ENCODE measurements at places on chromosomes 2 and 18. TPM values are rescaled to one million over a fixed set of nuclear protein-coding genes. Genes with fewer than 3 reads are reported as not detected.

Gene KIF5C
- total RNA-seq = 5.4 TPM

Gene CREG2
- 3.8 TPM for total RNA-seq

Gene GRB14
- 3.6 TPM for total RNA-seq

Gene FAM124B
- 0.17 TPM for total RNA-seq

Gene ZNF396
- total RNA-seq = 2.0 TPM

Gene INHBB
- 4.4 TPM for total RNA-seq

Gene DYNC2LI1
- total RNA-seq = 40.4 TPM

Gene ERLEC1
- total RNA-seq = 73.0 TPM

Gene LYG2
- total RNA-seq = not detected

Gene PROC
- 62.3 TPM for total RNA-seq

Gene EVX2
- 3.7 TPM for total RNA-seq

Gene SLC38A11
- total RNA-seq = 5.1 TPM

Gene TUBA4B
- total RNA-seq = 0.13 TPM

Gene MYO5B
- total RNA-seq = 41.9 TPM

Gene FIGN
- total RNA-seq = 4.5 TPM

Gene TANC1
- total RNA-seq = 18.5 TPM

- no peaks in the 10 kb centered on the region for H3K36me3 ChIP-seq
- no peaks in the 10 kb centered on the region for H3K4me1 ChIP-seq
- H3K4me3 ChIP-seq = no peak overlapping the region
- no peak overlapping the region for H3K27ac ChIP-seq
- DNase-seq = no peak
- H3K27me3 ChIP-seq = no peaks in the 10 kb centered on the region
These were observed 97.4 kb upstream of the GALNT5 start for GRCh38 chr2:157160111-157160510.

DNA sequence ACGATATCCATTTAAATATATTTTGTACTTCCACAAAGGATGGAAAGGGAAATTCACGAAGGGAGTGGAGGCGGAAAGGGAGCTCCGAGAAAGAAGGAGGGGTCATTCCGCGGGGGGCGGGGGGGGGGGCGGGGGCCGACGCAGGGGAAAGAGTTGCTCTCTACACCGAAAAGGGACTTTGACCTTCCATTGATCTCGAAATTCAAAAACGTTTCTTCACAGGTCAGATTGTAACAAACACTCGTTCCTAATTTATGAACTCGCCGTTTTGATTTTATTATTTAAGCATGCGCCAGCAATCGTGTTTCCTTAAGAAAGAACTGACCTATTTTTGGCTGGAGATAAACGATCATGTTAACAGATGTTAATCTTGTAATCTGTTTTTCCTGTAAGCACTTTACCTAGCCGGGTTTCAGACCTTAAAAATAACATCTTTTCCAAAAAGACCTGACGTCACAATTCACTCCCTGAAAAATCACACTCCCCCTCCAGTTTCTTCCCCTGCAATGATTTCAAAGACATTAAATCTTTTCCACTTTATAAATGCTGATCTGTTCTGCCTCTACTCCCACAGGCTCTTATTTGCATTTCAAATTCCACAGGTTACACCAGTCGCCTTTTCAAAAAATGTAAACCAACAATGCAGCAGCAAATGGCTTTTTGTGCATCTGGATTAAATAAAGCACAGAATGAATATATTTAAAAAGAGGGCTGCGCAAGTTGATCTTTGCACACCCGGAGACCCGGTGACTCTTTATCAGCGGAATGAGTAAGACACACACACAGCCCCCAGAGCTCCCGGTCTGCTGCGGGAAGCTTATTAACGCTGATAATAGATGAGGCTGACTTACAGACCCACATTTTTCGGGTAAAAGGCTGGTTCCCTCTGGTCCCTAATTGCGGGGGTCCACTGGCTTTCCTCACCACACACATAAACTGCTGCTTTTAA, 1.6 kb downstream of the ZNF516 start:
- peak overlapping the region; percentile 46 for H3K4me3 ChIP-seq
- H3K27ac ChIP-seq = peak overlapping the region; percentile 94
- H3K36me3 ChIP-seq = no peaks in the 10 kb centered on the region
- peak; percentile 70 for DNase-seq
- H3K4me1 ChIP-seq = peaks cover 16% of the 10 kb centered on the region

DNA sequence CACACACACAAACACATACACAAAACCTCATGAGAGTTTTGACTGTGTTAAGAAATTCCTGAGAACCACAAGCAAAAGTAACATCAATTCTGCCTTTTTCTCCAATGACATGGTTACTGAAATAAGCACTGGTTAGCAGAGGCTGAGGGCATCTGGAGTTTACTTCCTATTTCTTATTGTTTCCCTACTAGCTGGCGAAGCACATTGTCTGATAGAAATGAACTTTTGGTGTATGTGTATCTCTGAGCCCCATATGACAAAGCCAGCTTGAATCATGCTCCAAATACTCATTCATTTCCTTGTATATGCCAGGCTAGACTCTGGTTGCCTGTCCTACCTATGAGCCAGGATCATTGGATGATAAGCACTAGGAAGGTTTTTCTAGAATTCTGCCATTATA, 203.1 kb downstream of the NCKAP5 start:
- no peak for DNase-seq
- H3K4me3 ChIP-seq = no peak overlapping the region
- no peaks in the 10 kb centered on the region for H3K27me3 ChIP-seq
- no peaks in the 10 kb centered on the region for H3K4me1 ChIP-seq

GRCh38 chr2:211756266-211756665, 782.3 kb downstream of the ERBB4 start:
- H3K27me3 ChIP-seq = no peaks in the 10 kb centered on the region
- no peak for DNase-seq
- no peaks in the 10 kb centered on the region for H3K36me3 ChIP-seq
- no peak overlapping the region for H3K27ac ChIP-seq
- H3K4me1 ChIP-seq = no peaks in the 10 kb centered on the region

- H3K36me3 ChIP-seq = no peaks in the 10 kb centered on the region
- H3K27ac ChIP-seq = peak overlapping the region; percentile 98
- peaks cover 15% of the 10 kb centered on the region for H3K4me1 ChIP-seq
- H3K4me3 ChIP-seq = peak overlapping the region; percentile 57
- DNase-seq = peak; percentile 62
These were observed 498 bp downstream of the TGOLN2 start for GRCh38 chr2:85327160-85327821.

GRCh38 chr2:68428746-68429145, 38.3 kb downstream of the FBXO48 start:
- no peak for DNase-seq
- peaks cover 2% of the 10 kb centered on the region for H3K27me3 ChIP-seq
- H3K4me1 ChIP-seq = no peaks in the 10 kb centered on the region
- H3K27ac ChIP-seq = no peak overlapping the region

- H3K27me3 ChIP-seq = no peaks in the 10 kb centered on the region
- no peaks in the 10 kb centered on the region for H3K36me3 ChIP-seq
- no peak overlapping the region for H3K4me3 ChIP-seq
- H3K4me1 ChIP-seq = no peaks in the 10 kb centered on the region
- H3K27ac ChIP-seq = no peak overlapping the region
These were observed 154.1 kb upstream of the ZSWIM2 start for GRCh38 chr2:187003038-187003554.

DNA sequence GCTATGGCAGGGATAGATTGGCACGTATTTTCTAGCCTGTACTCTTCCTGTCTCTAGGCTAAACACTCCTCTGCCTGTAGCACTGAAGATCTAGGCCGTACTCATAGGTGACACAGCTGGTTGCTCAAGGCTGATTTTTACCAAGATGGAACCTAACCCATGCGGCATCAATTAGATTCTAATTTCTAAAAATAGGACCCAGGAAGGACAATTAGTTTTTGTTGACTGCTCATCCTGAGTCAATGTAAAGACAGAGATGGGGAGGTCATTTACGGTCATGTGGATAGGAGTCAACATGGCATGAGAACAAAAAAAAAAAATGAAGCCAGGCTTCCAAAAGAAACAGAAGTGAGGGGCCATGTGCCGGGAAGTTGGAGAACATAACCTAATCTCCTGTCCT, 360.7 kb upstream of the ETAA1 start:
- no peak overlapping the region for H3K4me3 ChIP-seq
- H3K36me3 ChIP-seq = no peaks in the 10 kb centered on the region
- peaks cover 9% of the 10 kb centered on the region for H3K4me1 ChIP-seq
- peak overlapping the region; percentile 9 for H3K27ac ChIP-seq
- no peaks in the 10 kb centered on the region for H3K27me3 ChIP-seq

GRCh38 chr18:31049189-31049588, 6.6 kb upstream of the DSC3 start:
- peak; percentile 50 for DNase-seq
- H3K27ac ChIP-seq = peak overlapping the region; percentile 18
- no peaks in the 10 kb centered on the region for H3K36me3 ChIP-seq
- H3K27me3 ChIP-seq = peaks cover 5% of the 10 kb centered on the region

DNA sequence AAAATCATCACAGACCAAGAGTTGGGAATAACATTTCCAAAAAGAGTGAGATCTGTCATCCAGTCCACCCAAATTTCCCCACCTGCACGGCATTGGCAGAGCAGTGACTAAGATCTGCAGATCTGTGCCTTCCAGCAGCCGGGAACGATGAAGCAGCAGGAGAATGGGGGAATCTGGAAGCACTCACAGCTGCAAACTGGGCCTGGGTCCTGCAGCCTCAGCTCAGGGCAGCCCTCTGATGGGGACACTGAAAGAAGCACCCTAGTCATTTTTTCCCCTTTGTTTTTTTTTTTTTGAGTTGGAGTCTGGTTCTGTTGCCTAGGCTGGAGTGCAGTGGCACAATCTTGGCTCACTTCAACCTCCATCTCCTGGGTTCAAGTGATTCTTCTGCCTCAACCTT, 4.4 kb upstream of the SAG start:
- H3K27me3 ChIP-seq = no peaks in the 10 kb centered on the region
- H3K27ac ChIP-seq = no peak overlapping the region
- H3K36me3 ChIP-seq = no peaks in the 10 kb centered on the region
- no peaks in the 10 kb centered on the region for H3K4me1 ChIP-seq

GRCh38 chr2:36886664-36887063, 79.7 kb downstream of the STRN start:
- no peak for DNase-seq
- no peaks in the 10 kb centered on the region for H3K27me3 ChIP-seq
- H3K36me3 ChIP-seq = no peaks in the 10 kb centered on the region
- H3K4me3 ChIP-seq = no peak overlapping the region
- no peaks in the 10 kb centered on the region for H3K4me1 ChIP-seq

GRCh38 chr2:70212298-70212932, 21.6 kb upstream of the C2orf42 start:
- H3K36me3 ChIP-seq = no peaks in the 10 kb centered on the region
- H3K27me3 ChIP-seq = no peaks in the 10 kb centered on the region
- no peak overlapping the region for H3K27ac ChIP-seq
- DNase-seq = no peak
- H3K4me3 ChIP-seq = no peak overlapping the region

- no peak overlapping the region for H3K27ac ChIP-seq
- no peak overlapping the region for H3K4me3 ChIP-seq
- peak; percentile 67 for DNase-seq
- no peaks in the 10 kb centered on the region for H3K4me1 ChIP-seq
- no peaks in the 10 kb centered on the region for H3K27me3 ChIP-seq
- H3K36me3 ChIP-seq = no peaks in the 10 kb centered on the region
These were observed 336.4 kb upstream of the FSHR start for GRCh38 chr2:49490710-49491109.

- H3K27ac ChIP-seq = no peak overlapping the region
- peaks cover 22% of the 10 kb centered on the region for H3K4me1 ChIP-seq
- no peaks in the 10 kb centered on the region for H3K36me3 ChIP-seq
- DNase-seq = no peak
These were observed 113.5 kb upstream of the PPP1CB start for GRCh38 chr2:28638102-28638501.

DNA sequence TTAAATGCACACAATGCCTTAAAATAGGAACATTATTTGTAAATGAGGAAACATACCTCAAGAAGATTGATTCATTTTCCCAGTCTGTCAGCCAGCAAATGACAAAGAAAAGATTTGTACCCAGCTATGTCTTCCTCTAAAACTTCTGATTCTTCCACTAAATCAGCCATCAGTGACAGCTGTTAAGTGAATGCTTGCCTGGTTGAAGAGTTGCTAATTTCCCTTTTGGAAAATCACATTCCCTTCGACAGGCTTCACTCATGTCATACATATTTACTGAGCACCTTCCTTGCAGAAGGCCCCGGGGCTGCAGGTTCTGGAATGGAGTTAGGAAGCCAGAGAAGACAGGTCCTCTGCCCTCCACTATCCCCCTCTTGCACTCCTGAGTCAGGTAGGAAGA, 112.0 kb upstream of the SLC66A3 start:
- no peaks in the 10 kb centered on the region for H3K4me1 ChIP-seq
- H3K36me3 ChIP-seq = no peaks in the 10 kb centered on the region
- H3K4me3 ChIP-seq = no peak overlapping the region
- H3K27ac ChIP-seq = no peak overlapping the region

GRCh38 chr2:128752691-128753263, 434.1 kb upstream of the HS6ST1 start:
- DNase-seq = no peak
- H3K27me3 ChIP-seq = no peaks in the 10 kb centered on the region
- no peaks in the 10 kb centered on the region for H3K36me3 ChIP-seq
- no peak overlapping the region for H3K27ac ChIP-seq
- H3K4me3 ChIP-seq = no peak overlapping the region

GRCh38 chr18:22865354-22866116, 67.6 kb upstream of the RBBP8 start:
- no peaks in the 10 kb centered on the region for H3K4me1 ChIP-seq
- H3K27ac ChIP-seq = no peak overlapping the region
- no peaks in the 10 kb centered on the region for H3K36me3 ChIP-seq
- no peaks in the 10 kb centered on the region for H3K27me3 ChIP-seq

DNA sequence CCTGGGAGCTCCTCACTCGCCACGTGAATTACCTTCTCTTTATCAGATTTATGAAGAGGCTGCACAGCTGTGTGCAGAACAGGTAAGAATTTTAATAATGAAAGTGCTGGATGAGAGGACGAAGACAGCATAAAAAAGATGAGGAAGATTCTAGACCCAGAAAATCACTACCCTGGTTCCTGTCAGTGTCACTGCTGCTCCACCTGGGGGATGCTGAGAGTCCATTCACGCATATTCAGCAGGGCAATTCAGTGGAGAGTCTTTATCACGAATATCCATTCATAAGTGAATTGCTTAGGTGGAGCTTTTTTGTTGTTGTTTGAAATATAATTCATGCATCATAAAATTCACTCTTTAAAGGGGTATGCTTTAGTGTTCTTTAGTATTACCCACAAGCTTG, 52.0 kb downstream of the MRPL33 start:
- H3K27ac ChIP-seq = no peak overlapping the region
- no peaks in the 10 kb centered on the region for H3K4me1 ChIP-seq
- no peaks in the 10 kb centered on the region for H3K36me3 ChIP-seq
- no peak for DNase-seq
- no peak overlapping the region for H3K4me3 ChIP-seq

GRCh38 chr2:109677835-109678580, 63.8 kb downstream of the SOWAHC start:
- no peaks in the 10 kb centered on the region for H3K36me3 ChIP-seq
- no peaks in the 10 kb centered on the region for H3K27me3 ChIP-seq
- no peak for DNase-seq
- no peak overlapping the region for H3K4me3 ChIP-seq

- H3K27ac ChIP-seq = peak overlapping the region; percentile 73
- H3K36me3 ChIP-seq = no peaks in the 10 kb centered on the region
- H3K27me3 ChIP-seq = no peaks in the 10 kb centered on the region
- H3K4me1 ChIP-seq = peaks cover 20% of the 10 kb centered on the region
- DNase-seq = peak; percentile 42
These were observed 97.1 kb upstream of the TMEM178A start for GRCh38 chr2:39568561-39569006.
